ENCODE measurements at places on chromosomes 11 and 22. TPM values are rescaled to one million over a fixed set of nuclear protein-coding genes. Genes with fewer than 3 reads are reported as not detected.
A peak's percentile ranks its signal among the peaks of the same experiment; 100 is the strongest.

CDC42BPG gene
- not detected for total RNA-seq

GRCh38 chr11:67700548-67701262 lies 26.3 kb upstream of the ALDH3B2 start:
- H3K4me1 ChIP-seq: no peaks in the 10 kb centered on the region
- H3K36me3 ChIP-seq: no peaks in the 10 kb centered on the region
- DNase-seq: no peak
- H3K27me3 ChIP-seq: peaks cover 11% of the 10 kb centered on the region
- no peak overlapping the region for H3K4me3 ChIP-seq
- H3K27ac ChIP-seq: no peak overlapping the region

GRCh38 chr11:73792584-73792983 lies 4.9 kb downstream of the MRPL48 start:
- H3K27me3 ChIP-seq: no peaks in the 10 kb centered on the region
- H3K36me3 ChIP-seq: no peaks in the 10 kb centered on the region
- no peak for DNase-seq
- peaks cover 6% of the 10 kb centered on the region for H3K4me1 ChIP-seq
- H3K27ac ChIP-seq: no peak overlapping the region
- no peak overlapping the region for H3K4me3 ChIP-seq

INTS4 gene
- total RNA-seq: 27.3 TPM

DNA sequence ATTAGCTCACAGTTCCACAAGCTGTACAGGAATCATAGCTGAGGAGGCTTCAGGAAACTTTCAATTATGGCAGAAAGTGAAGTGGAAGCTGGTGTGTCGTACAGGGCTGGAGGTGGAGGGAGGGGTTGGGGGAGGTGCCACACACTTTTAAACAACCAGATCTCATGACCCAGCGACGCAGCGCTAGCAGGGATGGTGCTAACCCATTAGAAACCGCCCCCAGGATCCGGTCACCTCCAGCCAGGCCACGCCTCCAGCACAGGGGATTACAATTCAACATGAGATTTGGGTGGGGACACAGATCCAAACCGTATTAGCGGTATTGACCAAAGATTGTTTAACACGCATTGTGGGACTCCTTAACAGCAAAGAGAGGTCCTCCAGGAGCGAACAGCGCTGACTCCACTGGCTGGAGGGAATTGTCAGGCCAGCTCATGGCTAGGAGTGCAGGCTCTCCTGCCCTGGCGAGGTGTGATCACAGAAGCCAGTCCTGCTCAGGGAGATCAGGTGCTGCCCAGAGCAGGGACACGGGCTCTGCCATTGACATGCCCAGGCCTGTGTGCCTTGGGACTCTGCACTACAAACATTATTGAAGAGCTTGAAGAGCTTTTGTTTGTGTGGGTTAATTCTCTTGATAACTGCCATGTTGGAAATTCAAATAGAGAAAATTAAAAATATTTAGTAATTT lies 215.3 kb downstream of the TBC1D22A start:
- no peak for DNase-seq
- no peak overlapping the region for H3K27ac ChIP-seq
- 0 out of 2 replicates have a peak, but pooled peaks cover 6% of the 10 kb centered on the region for H3K4me1 ChIP-seq
- no peaks in the 10 kb centered on the region for H3K36me3 ChIP-seq

- DNase-seq: no peak
- H3K27me3 ChIP-seq: no peaks in the 10 kb centered on the region
- no peak overlapping the region for H3K27ac ChIP-seq
- H3K4me3 ChIP-seq: no peak overlapping the region
Observed at GRCh38 chr11:15968461-15969130, 387.8 kb downstream of the SOX6 start.

GRCh38 chr11:2375341-2375853 lies 1.7 kb upstream of the CD81 start:
- H3K27ac ChIP-seq: no peak overlapping the region
- DNase-seq: no peak
- H3K4me3 ChIP-seq: no peak overlapping the region
- no peaks in the 10 kb centered on the region for H3K36me3 ChIP-seq
- H3K27me3 ChIP-seq: no peaks in the 10 kb centered on the region

CNGA4 gene
- total RNA-seq: not detected

CSNK2A3 gene
- 3.3 TPM for total RNA-seq

GRCh38 chr11:131624531-131624930 lies 254.1 kb downstream of the NTM start:
- no peak overlapping the region for H3K4me3 ChIP-seq
- H3K36me3 ChIP-seq: no peaks in the 10 kb centered on the region
- H3K27me3 ChIP-seq: no peaks in the 10 kb centered on the region
- H3K4me1 ChIP-seq: peaks cover 17% of the 10 kb centered on the region
- peak; percentile 85 for DNase-seq

- no peaks in the 10 kb centered on the region for H3K36me3 ChIP-seq
- H3K4me3 ChIP-seq: no peak overlapping the region
- peak; percentile 10 for DNase-seq
- no peaks in the 10 kb centered on the region for H3K4me1 ChIP-seq
- H3K27me3 ChIP-seq: no peaks in the 10 kb centered on the region
Observed at GRCh38 chr11:115699733-115700132, 195.5 kb upstream of the CADM1 start.

- DNase-seq: no peak
- H3K27ac ChIP-seq: no peak overlapping the region
- no peaks in the 10 kb centered on the region for H3K4me1 ChIP-seq
- no peak overlapping the region for H3K4me3 ChIP-seq
Observed at GRCh38 chr22:22737590-22737989, 93.2 kb downstream of the GGTLC2 start.

Measured in GM23248 (cell line).